NCI-H460 (cell line): ENCODE measurements at places on chromosomes 16 and 17. TPM values are rescaled to one million over a fixed set of nuclear protein-coding genes. Genes with fewer than 3 reads are reported as not detected.

The CBLN1 gene
- 0.05 TPM in 1 of 2 replicates, not detected in the other for total RNA-seq

The CLEC18A gene
- total RNA-seq = not detected in 2 replicates

The ADAMTS18 gene
- not detected in 2 replicates for total RNA-seq

The NME4 gene
- 170 and 201 TPM in 2 replicates for total RNA-seq

The GALR2 gene
- total RNA-seq = not detected in 2 replicates

The KRTAP4-4 gene
- total RNA-seq = not detected in 2 replicates

The GUCY2D gene
- 0.02 TPM in 1 of 2 replicates, not detected in the other for total RNA-seq

The RNU2-1 gene
- not detected in 2 replicates for total RNA-seq

The GAST gene
- total RNA-seq = not detected in 2 replicates

The RAB11FIP4 gene
- total RNA-seq = 0.97 and 0.98 TPM in 2 replicates

The TRPV3 gene
- total RNA-seq = 0.40 and 0.57 TPM in 2 replicates

The BCL6B gene
- not detected in 2 replicates for total RNA-seq

The CHD9NB gene
- total RNA-seq = 0.57 and 0.84 TPM in 2 replicates

The NRN1L gene
- 0.87 and 1.9 TPM in 2 replicates for total RNA-seq

The RNF167 gene
- 59.5 and 62.7 TPM in 2 replicates for total RNA-seq

The SHISA9 gene
- total RNA-seq = 0.02 and 0.12 TPM in 2 replicates

The PLA2G10 gene
- total RNA-seq = not detected in 2 replicates

The PYY gene
- not detected in 2 replicates for total RNA-seq

The JMJD8 gene
- 46.5 and 52.1 TPM in 2 replicates for total RNA-seq

The FTSJ3 gene
- 27.9 and 35.0 TPM in 2 replicates for total RNA-seq

The SLC38A8 gene
- not detected in 2 replicates for total RNA-seq

The SCPEP1 gene
- total RNA-seq = 64.1 and 70.1 TPM in 2 replicates

The HASPIN gene
- total RNA-seq = 13.2 and 13.9 TPM in 2 replicates

The SYNRG gene
- 6.0 TPM in 2 replicates for total RNA-seq

The ZPBP2 gene
- total RNA-seq = not detected in 2 replicates

The RPL38 gene
- 5,344 and 5,400 TPM in 2 replicates for total RNA-seq

The ALDOC gene
- 27.9 and 37.3 TPM in 2 replicates for total RNA-seq

The KIF2B gene
- total RNA-seq = not detected in 2 replicates

The GPR142 gene
- total RNA-seq = not detected in 2 replicates

The P2RX5 gene
- 28.7 and 28.9 TPM in 2 replicates for total RNA-seq

The KRTAP4-9 gene
- not detected in 2 replicates for total RNA-seq

The USP43 gene
- 7.7 and 8.3 TPM in 2 replicates for total RNA-seq

The SEPTIN12 gene
- total RNA-seq = not detected in 2 replicates

The ZFP1 gene
- total RNA-seq = 17.4 and 18.5 TPM in 2 replicates

The ST6GALNAC2 gene
- total RNA-seq = 1.4 and 3.1 TPM in 2 replicates

The ABCC12 gene
- total RNA-seq = not detected in 2 replicates

The GSG1L2 gene
- 7.3 and 10.3 TPM in 2 replicates for total RNA-seq

The C16orf90 gene
- not detected in 2 replicates for total RNA-seq

The PRSS33 gene
- total RNA-seq = not detected in 2 replicates

The FADS6 gene
- total RNA-seq = not detected in 2 replicates

The KCNH4 gene
- total RNA-seq = 0.05 TPM in 1 of 2 replicates, not detected in the other

The CASKIN2 gene
- total RNA-seq = 4.8 and 6.0 TPM in 2 replicates

The SLC16A13 gene
- total RNA-seq = 0.49 and 1.2 TPM in 2 replicates

The SPATA22 gene
- not detected in 2 replicates for total RNA-seq

The GLIS2 gene
- total RNA-seq = 4.3 and 6.3 TPM in 2 replicates

The HAS3 gene
- total RNA-seq = not detected in 2 replicates

The MSL1 gene
- 68.0 and 74.2 TPM in 2 replicates for total RNA-seq

The CCDC200 gene
- total RNA-seq = not detected in 2 replicates

The SULT1A2 gene
- total RNA-seq = 0.29 and 0.67 TPM in 2 replicates

The FOXF1 gene
- total RNA-seq = 8.2 and 8.9 TPM in 2 replicates

The TMEM238L gene
- not detected in 2 replicates for total RNA-seq

The CD79B gene
- total RNA-seq = not detected in 2 replicates

The PRR35 gene
- 0.05 TPM in 1 of 2 replicates, not detected in the other for total RNA-seq

The PRAC1 gene
- not detected in 2 replicates for total RNA-seq

The TMEM98 gene
- 7.0 and 8.8 TPM in 2 replicates for total RNA-seq

The FXR2 gene
- 72.6 and 73.3 TPM in 2 replicates for total RNA-seq

The ANKS4B gene
- not detected in 2 replicates for total RNA-seq

The TAC4 gene
- total RNA-seq = not detected in 2 replicates

The TBC1D26 gene
- total RNA-seq = 0.35 TPM in 1 of 2 replicates, not detected in the other

The TBC1D3G gene
- total RNA-seq = not detected in 2 replicates
